ENCODE measurements at places on chromosomes 12 and 14.
A peak's percentile ranks its signal among the peaks of the same experiment; 100 is the strongest.

- DNase-seq = peak; percentile 13
Observed at GRCh38 chr14:68718023-68718990, 74.6 kb downstream of the ZFP36L1 start.

- DNase-seq = no peak
Observed at GRCh38 chr14:68669111-68669511, 123.8 kb downstream of the ZFP36L1 start.

DNA sequence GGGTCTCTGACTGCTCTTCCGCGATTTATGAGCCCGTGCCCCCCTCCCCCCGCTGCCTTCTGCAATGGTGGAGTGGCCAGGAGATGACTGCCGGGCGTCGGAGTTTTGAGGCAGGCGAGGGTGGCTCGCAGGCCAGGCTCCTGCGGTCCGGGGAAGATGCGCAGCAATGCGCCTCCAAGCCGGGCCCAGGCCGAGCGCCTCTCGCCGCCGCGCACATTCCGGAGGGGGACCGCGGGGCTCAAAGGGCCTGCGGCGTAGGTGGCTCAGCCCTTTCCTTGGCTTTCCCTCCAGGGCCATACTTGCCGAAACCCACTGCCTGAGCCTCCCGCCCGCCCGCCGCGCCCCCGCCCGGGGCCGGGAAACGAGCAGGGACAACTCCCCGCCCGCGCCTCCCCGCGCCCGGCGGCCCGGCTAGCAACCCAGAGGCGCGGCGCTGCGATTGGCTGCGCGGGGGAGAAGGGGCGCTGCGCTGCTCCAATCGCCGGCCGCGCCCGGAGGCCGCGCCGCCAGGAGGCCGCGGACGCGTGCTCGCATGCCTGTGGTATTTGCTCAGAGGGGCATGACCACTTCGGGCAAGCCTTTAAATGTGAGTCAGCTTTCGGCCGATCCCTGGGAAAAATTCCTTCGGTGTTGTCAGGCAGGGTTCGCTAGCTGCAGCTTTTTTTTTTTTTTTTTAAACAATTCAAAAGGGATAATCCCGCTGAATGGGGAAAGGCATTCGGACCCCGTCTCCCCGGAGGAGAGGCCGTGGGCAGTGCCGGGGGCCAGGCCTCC, 157.9 kb upstream of the PARP11 start:
- no peak for DNase-seq

- no peak for DNase-seq
Observed at GRCh38 chr12:41932470-41932991, 212.1 kb downstream of the GXYLT1 start.

DNA sequence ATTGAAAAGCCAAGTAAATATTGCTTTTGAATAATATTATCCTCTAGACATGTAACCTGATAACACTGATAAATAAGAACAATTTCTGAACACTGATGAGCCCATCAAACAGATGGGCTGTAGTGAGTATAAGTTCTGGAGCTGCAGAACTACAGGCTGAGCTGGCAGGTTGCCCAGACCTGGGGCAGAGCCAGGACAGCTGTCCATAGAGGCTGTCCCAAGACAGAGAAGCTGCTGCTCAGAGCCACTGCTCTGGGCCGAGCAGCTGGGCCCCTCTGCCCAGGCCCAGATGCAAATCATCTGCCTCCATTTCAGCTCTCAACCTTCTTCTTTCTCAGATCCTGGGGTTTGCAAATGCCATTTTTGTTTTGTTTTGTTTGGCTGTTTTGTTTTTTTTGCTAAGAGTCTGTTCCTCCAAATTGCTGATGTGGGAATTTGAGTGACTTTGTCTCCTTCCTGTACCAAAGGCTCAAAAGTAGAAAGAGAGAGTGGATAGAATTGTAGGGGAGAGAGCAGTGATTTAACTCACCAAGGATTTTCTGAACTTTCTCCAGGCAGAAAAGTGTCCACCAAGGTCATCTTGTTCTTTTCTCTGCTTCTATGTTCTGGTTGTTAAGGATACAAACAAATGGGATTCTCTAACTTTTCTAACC, 4.0 kb upstream of the TESPA1 start:
- no peak for DNase-seq

- no peak for DNase-seq
Observed at GRCh38 chr14:99252940-99253868, 18.8 kb downstream of the BCL11B start.

DNA sequence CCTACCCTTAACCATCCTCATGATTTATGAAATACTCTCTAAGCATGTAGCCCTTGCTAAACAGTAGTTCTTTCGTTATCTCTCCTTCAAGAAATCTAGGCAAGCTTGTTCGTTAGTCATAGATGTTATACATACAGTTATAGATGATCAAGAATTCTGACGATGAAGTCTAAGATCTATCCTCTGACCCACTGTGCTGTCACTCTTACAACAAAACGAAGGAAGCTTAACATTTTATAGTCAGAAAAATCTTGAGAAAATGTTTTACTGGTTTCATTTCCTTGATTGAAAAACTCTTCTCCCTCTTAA, 68.9 kb downstream of the SPPL3 start:
- no peak for DNase-seq

GRCh38 chr14:95711476-95712176, 2.3 kb downstream of the TCL1A start:
- no peak for DNase-seq
